ENCODE measurements at places on chromosomes 2 and 18.

GRCh38 chr18:3305933-3306332 is 44.0 kb downstream of the MYL12B start:
- no peaks in the 10 kb centered on the region for H3K36me3 ChIP-seq
- H3K4me3 ChIP-seq = peak overlapping the region; percentile 2
- peaks cover 22% of the 10 kb centered on the region for H3K4me1 ChIP-seq

DNA sequence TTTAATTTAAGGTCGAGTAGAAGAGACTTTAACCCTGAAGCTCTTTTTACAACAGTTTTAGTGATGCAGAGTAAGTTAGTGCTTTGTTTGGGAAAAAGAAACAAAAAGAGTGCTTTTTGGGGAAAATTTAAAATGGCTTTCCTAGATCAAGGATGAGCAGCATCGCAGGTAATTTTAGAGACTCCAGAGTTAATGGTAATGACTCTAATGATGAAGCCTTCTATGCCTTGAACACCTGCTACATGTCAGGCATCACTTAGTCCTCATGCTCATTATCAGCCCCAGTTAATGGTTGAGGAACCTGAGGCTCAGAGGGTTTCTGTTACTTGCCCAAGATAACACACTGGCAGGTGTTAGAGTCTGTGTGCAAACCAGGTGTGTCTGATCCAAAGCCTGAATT is 167.8 kb downstream of the ACOXL start:
- H3K36me3 ChIP-seq = no peaks in the 10 kb centered on the region
- no peak for DNase-seq
- no peaks in the 10 kb centered on the region for H3K4me1 ChIP-seq

GRCh38 chr2:96100893-96101304 is 15.5 kb downstream of the ADRA2B start:
- no peak overlapping the region for H3K27ac ChIP-seq
- no peak overlapping the region for H3K4me3 ChIP-seq
- peaks cover 7% of the 10 kb centered on the region for H3K27me3 ChIP-seq

DNA sequence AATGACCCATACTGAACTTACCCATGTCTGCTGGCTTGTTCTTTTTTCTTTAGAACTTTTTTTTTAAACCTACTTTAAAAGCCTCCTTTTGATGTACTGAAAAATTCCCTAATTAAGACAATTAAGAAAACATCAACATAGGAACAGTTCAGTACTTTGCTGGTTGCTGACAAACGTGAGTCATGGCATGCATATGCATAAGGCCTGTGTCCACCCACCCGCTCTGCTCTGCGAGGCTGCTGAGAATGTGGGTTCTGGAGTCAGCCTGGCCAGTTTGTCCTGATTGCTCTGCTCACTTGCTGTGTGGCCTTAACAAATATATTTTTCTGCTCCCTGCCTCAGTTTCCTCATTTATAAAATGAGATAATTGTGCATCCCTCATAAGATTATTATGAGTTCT is 27.3 kb downstream of the LAMA3 start:
- DNase-seq = peak; percentile 73
- H3K27me3 ChIP-seq = peaks cover under 1% of the 10 kb centered on the region
- peaks cover 49% of the 10 kb centered on the region for H3K4me1 ChIP-seq
- peaks cover under 1% of the 10 kb centered on the region for H3K36me3 ChIP-seq
- no peak overlapping the region for H3K4me3 ChIP-seq

DNA sequence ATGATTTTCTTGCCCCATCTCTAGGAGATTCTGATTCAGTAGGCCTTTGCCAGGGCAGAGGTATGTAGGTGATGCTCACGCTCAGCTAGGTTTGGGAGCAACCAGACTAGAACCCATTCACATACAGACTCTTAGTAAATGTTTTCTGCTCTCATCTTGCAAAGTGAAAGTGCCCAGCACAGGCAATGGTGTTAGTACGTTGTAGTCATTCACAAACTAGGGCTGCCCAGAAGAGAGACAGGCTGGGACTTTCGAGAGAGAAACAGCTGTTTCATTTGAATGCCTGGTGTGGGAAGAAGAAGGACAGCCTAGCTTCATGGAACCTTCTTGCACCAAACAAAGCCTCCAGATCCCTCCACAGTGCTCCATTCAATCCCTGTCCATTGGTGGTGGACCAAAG is 19.4 kb downstream of the DDX18 start:
- no peak overlapping the region for H3K27ac ChIP-seq
- peaks cover 19% of the 10 kb centered on the region for H3K4me1 ChIP-seq
- peaks cover 6% of the 10 kb centered on the region for H3K27me3 ChIP-seq
- no peak for DNase-seq

GRCh38 chr2:221402072-221402471 is 170.0 kb downstream of the EPHA4 start:
- H3K4me1 ChIP-seq = peaks cover 12% of the 10 kb centered on the region
- no peak overlapping the region for H3K4me3 ChIP-seq
- DNase-seq = peak; percentile 68

- H3K27me3 ChIP-seq = peaks cover 2% of the 10 kb centered on the region
- no peak overlapping the region for H3K27ac ChIP-seq
- DNase-seq = no peak
Observed at GRCh38 chr2:47227532-47228279, 72.6 kb upstream of the STPG4 start.

GRCh38 chr2:37400041-37400440 is 55.6 kb downstream of the QPCT start:
- no peak overlapping the region for H3K4me3 ChIP-seq
- H3K4me1 ChIP-seq = peaks cover 7% of the 10 kb centered on the region
- H3K27me3 ChIP-seq = peaks cover 1% of the 10 kb centered on the region
- no peak for DNase-seq

Measured in HFFc6 (cell line).